Heart left ventricle (tissue), 16 donors: ENCODE measurements at places on chromosomes 16 and 17. TPM values are rescaled to one million over a fixed set of nuclear protein-coding genes. Genes with fewer than 3 reads are reported as not detected.

DNA sequence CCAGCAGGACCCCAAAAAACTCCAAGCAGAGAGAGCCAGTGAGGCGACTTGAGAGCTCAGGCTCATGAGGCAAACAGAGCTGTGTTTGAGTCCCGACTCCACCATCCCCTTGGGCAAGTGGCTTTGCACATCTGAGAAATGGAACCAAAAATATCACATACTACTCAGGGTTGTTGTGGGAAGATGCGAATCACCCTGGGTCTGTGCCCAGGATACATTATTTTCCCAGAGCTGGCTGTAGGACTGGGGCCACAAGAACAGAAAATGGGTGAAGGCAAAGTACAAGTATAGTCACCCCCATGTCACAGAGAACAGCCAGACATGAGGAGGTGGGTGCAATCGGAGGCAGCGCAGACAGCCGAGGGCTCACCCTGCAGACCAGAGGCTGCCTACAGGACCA, 127.3 kb downstream of the GAS7 start:
- DNase-seq = no peak

- no peak for DNase-seq
Measured at GRCh38 chr17:37017404-37017803, 68.7 kb downstream of the AATF start.

GRCh38 chr16:6446370-6446769, 886.3 kb upstream of the RBFOX1 start:
- DNase-seq = no peak

GRCh38 chr17:44541884-44542581, 15.3 kb upstream of the FZD2 start:
- no peak for DNase-seq

- no peak for DNase-seq
Measured at GRCh38 chr17:64024215-64024654, 3.8 kb upstream of the ICAM2 start.

GRCh38 chr17:46877466-46877865, 26.1 kb downstream of the WNT9B start:
- DNase-seq = peak; percentile 44

DNA sequence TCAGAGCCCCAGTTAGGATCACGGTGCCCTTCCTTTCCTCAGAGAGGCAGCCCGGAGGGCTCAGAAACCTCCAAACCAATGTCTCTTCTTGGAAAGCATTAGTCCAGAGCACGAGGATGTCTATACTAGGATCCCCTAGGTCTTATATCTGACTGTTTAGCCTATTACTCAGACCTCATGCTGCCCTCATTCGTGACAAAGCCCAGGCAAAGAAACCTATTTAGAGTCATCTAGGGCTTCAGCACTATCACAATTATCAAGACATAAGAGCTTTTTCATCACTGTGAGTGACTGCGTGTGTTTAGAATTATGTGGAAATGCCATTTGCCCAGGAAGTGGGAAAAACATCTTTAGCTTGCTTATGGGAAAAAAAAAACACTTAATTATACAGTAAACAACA, 159.8 kb upstream of the NOL11 start:
- DNase-seq = no peak

- no peak for DNase-seq
Measured at GRCh38 chr17:746783-747629, 5.1 kb downstream of the GEMIN4 start.

GRCh38 chr17:68603027-68603426, 1.9 kb upstream of the FAM20A start:
- peak; percentile 21 for DNase-seq

DNA sequence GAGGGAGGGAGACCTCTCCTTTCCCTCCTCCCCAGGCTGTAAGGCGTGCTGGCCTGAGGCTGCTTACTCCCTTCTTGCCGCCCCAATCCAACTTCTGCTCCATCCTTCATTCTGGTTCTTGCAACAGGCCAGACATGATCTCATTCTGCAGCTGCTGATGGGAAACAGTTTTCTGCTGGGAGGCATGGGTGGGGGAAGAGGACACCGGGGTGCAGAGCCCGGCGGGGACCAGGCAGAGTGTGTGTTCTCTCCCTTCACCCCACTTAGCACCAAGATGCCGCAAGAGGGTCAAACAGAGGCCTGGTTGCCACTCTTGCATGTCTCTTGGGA, 1.4 kb downstream of the SARM1 start:
- no peak for DNase-seq

TBC1D3I gene
- not detected for total RNA-seq
